Spleen (tissue), 13 donors: ENCODE measurements at places on chromosomes 13 and 19.

DNA sequence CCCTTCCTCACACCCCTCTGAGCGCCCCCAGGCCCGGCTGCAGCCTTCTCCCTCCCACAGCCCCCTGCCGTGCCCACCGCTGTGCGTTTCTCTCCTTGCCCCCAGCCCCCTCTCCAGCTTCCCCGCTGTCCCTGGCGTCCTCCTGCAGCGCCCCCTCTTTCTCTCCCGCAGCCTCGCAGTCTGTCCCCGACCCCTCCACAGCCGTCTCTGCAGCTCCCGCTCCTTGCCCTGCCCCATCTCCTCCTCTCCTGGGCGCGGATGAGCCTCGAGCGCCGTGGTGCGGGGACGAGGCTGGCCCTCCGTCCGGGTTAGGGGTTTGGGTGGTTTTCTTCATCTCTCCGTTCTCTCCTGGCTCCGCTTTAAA lies 1.1 kb downstream of the KMT5C start:
- peak; percentile 83 for DNase-seq

DNA sequence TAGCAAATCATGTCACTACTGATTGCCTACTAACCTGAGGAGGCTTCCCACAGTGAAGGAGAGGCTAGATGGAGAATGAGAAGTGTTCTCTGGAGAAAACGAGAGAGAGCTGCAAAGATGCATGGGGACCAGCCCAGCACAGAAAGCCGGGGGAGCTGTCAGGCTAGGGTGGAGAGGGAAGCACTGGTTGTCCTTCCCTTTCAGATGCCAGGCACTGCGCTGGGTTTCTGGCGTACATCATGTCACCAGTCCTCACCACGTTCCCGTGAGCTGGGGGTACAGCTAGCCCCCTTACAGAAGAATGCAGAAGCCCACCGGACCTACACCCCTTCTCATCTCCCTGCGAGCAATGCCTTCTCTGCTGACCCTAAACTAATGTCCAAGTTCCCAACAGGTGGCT lies 86.0 kb downstream of the STK24 start:
- no peak for DNase-seq

- no peak for DNase-seq
These were observed 5.9 kb downstream of the ADGRE2 start for GRCh38 chr19:14772467-14772866.

- no peak for DNase-seq
These were observed 153.4 kb downstream of the DPF1 start for GRCh38 chr19:38070573-38070972.

DNA sequence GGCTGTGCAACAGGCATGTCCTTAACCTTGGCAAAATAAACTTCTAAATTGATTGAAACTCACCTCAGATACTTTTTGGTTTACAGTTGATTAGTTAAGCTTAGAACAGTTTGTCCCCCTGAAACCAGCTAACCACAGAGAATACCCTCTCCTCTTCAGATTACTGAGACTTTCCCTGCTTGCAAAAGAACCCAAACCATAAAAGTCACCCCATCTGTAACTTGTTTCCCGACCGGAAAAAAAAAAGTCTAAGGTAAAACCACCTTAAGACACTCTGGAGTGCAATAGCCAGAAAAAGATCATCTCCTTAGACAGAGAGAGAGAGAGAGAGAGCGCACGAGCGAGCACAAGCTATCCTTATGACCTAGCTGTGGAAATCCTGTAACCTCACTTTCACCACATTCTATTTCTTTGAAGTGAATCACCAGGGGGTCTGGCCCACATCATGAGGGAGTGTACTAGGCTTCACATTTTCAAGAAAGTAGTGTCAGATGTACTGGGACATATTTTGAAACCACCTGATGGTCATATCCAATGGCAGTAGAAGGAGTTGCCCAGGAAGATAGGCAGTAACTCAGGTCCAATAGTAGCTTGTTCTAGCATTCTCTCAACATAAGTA lies 11.1 kb upstream of the GTF2F2 start:
- no peak for DNase-seq

- DNase-seq = no peak
These were observed 511.7 kb upstream of the MIR17HG start for GRCh38 chr13:90835826-90836225.

- DNase-seq = peak; percentile 47
These were observed 76.9 kb downstream of the TEX29 start for GRCh38 chr13:111397202-111397880.

- no peak for DNase-seq
These were observed 23.4 kb downstream of the MBD3L2B start for GRCh38 chr19:6997679-6998445.

- DNase-seq = no peak
These were observed 16.8 kb upstream of the TM9SF2 start for GRCh38 chr13:99484473-99484872.

- DNase-seq = no peak
These were observed 20.6 kb downstream of the NECTIN2 start for GRCh38 chr19:44866664-44867063.

GRCh38 chr13:72662548-72662947 lies 64.9 kb downstream of the MZT1 start:
- no peak for DNase-seq

GRCh38 chr19:40524133-40524549 lies 52.5 kb upstream of the SHKBP1 start:
- DNase-seq = no peak

DNA sequence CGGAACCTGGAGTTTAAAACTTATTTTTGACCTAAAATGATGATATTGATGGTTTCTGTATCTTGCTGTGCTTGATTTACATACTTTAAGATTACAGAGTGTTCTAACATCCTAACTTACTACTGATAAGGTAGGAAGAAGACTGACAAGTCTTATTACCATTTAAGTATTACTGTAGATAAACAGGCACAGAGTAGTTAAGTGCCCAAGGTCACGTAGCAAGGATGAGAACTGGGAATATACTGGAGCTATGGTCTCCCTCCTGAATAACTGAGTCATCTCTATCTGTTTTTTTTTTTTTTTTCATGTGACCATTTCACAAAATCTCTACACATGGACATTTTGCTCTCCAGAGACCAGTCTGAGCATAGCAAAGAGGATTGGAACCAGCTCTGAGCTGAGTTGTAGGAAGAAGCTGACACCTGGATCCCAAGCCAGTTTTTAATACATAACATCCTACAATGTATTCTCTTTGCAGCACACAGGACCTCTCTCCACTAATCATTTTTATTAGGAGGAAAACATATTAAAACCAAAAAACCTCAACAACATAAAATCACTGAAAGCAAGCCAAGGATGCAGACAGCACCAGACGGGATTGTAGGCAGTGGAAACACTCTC lies 173.5 kb downstream of the DNAJC15 start:
- DNase-seq = no peak

- no peak for DNase-seq
These were observed 268.3 kb downstream of the RFC3 start for GRCh38 chr13:34086281-34086680.

GRCh38 chr13:25064396-25064795 lies 31.5 kb upstream of the PABPC3 start:
- DNase-seq = no peak

DNA sequence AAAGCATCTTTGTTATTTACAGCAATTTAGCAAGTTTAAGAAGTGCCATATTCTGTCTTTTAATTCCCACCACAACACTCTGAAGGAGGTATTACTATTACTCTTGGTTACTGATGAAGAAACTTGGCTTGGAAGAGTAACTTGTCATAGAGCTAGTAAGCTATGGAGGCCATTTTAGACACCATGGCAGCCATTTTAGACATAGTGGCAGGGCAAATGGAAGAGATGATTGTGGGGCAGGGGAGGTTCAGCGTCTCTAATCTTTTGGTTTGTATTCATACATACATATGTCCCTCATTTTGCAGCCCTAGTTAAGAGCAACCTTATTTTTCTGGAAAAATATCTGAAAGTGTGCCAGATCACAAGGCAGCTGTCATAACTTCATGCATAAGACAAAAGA lies 82.6 kb upstream of the SOX1 start:
- DNase-seq = no peak

DNA sequence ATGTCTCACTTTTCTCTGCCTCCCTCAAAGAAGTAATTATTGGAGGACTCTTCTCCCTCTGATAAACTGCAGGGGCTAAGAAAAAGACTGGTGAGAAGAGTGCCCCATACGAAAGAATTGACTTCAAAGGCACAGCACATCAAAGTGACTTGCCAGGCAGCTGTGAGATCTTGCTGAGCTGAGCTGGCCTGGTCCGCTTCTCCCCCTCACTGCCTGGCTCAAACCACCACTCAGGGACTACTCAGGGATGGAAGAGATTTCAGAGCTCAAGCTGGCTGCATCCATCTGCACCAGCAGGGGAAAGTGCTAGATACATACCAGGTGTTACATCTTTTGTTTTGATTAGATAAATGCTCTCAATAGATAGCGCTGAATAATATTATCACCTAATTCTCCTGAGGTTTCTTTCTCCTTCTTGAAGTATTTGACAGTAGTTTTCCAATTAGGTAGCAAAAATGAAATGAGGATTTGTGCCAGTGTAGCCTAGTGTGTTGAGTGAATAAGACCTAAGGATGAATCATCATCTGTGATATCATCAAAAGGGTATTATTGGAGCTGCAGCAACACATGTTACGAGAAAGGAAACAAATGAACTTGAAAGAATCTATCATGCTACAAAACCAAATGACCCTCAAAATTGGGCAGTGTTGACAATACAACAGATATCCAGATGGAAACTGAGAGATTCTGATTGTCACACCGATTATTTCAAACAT lies 379.8 kb downstream of the TBC1D4 start:
- no peak for DNase-seq

- no peak for DNase-seq
These were observed 20.5 kb upstream of the ZNF846 start for GRCh38 chr19:9789066-9789465.

GRCh38 chr13:27201661-27202060 lies 30.1 kb upstream of the USP12 start:
- DNase-seq = no peak
